Neural cell (in vitro differentiated cells): ENCODE measurements at places on chromosomes 7 and 10. TPM values are rescaled to one million over a fixed set of nuclear protein-coding genes. Genes with fewer than 3 reads are reported as not detected.

The REPIN1 gene
- polyA plus RNA-seq, result 95.5 and 127 TPM in 2 replicates

The PGAM2 gene
- not detected in 2 replicates for polyA plus RNA-seq

The MMP21 gene
- polyA plus RNA-seq, result not detected in 2 replicates

The CUBN gene
- polyA plus RNA-seq, result 7.1 and 8.7 TPM in 2 replicates

The GRM8 gene
- 1.5 TPM in 2 replicates for polyA plus RNA-seq

The PAX4 gene
- polyA plus RNA-seq, result not detected in 2 replicates

The SIRT1 gene
- 30.5 and 38.6 TPM in 2 replicates for polyA plus RNA-seq

The EVX1 gene
- not detected in 2 replicates for polyA plus RNA-seq

The SVOPL gene
- polyA plus RNA-seq, result 0.93 and 3.0 TPM in 2 replicates

The LMOD2 gene
- not detected in 2 replicates for polyA plus RNA-seq

The RNF133 gene
- not detected in 2 replicates for polyA plus RNA-seq
